Kidney glomerular epithelial cell (primary cell): ENCODE measurements at places on chromosomes 3 and 15.

- DNase-seq = no peak
Measured at GRCh38 chr3:127964816-127965215, 49.8 kb downstream of the KBTBD12 start.

GRCh38 chr3:100891827-100892226, 101.4 kb downstream of the ABI3BP start:
- no peak for DNase-seq

- DNase-seq = no peak
Measured at GRCh38 chr3:178341636-178342035, 194.6 kb upstream of the KCNMB2 start.

GRCh38 chr3:195197765-195198425, 73.1 kb downstream of the XXYLT1 start:
- peak; percentile 84 for DNase-seq

GRCh38 chr3:64666171-64666588, 21.6 kb downstream of the ADAMTS9 start:
- DNase-seq = peak; percentile 92

- DNase-seq = no peak
Measured at GRCh38 chr15:42130246-42130986, 26.0 kb downstream of the PLA2G4F start.
